ENCODE measurements at places on chromosomes 2 and 18.

DNA sequence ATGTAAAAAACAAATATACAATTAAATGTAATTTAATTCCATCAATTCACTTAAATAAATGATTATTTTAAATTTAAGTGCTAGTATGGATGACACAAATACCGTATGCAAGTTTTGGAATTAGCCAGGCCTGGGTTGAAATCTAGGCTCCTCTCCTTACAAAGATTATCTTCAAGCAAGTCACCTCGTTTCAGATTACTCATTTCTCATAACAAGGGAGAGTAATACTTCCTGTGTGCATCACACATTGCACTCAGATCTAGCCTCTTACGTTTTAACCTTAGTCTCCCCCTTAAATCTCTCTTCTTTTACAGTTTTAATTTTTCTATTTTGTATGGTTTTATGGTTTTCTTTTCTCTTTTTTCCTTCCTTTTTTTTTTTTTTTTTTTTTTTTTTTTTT lies 1475.9 kb upstream of the NXPH2 start:
- no peak for DNase-seq

GRCh38 chr18:52781113-52781512 lies 441.1 kb downstream of the DCC start:
- no peak for DNase-seq

DNA sequence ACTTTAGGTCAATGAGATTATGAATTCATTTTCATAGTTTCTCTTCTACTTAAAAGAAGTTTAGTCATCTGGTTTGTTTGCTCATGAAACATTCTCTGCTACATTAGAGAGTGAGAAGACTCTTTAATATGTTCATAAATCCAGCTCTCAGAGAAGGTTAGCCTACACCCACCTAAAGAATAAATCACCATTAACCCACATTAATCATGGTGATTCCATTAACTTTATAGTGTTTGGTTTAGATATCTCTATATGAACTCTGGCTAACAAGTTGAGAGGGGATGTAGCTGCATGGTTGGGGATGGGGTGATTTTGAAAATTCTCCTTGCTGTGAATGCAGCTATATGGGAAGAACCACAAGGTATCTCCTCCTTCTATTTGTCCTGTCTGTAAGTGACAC lies 10.7 kb downstream of the TFPI start:
- DNase-seq = no peak

GRCh38 chr18:37956902-37957301 lies 391.3 kb upstream of the CELF4 start:
- no peak for DNase-seq

DNA sequence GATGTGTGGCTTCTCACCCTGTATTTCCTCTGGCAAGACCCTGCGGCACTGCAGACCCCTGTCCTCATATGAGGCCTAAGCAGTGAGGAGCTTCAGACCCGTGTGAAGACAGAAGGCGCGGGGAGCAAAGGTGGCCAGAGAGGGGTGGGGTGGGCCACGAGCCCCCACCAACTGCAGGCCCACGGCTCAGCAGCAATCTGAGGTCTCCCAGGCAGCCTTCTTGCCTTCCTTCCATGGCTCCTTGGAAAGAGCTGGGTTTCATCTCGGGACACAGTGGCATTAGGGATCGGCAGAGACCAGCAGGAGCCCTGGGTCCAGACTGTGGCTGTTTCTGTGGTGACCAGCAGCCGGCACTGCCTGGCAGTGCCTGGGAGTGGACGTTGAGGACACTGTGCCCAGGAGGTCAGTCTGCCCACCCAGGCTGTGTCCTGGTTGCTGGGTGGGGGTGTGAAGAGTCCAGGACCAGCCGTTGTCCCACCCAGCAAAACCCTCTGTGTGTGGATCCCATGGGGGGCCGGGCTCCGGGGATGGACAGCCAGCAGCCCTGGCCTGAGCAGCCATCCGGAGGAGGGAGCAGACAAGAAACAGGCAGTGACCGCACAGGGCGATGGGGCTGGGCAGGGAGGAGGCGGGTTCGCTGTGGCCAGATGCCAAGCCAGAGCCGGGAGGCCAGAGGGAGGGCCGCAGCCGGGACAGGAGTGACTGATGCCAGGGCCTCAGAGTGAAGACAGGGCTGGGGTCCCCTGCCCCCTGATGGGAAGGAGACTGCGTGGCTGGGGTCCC lies 73.8 kb downstream of the RRM2 start:
- no peak for DNase-seq

- peak; percentile 100 for DNase-seq
Measured at GRCh38 chr2:25362049-25362433, 20.3 kb upstream of the DNMT3A start.

- DNase-seq = no peak
Measured at GRCh38 chr2:26401739-26402541, at the start of gene DRC1. TSS of gene DRC1 (plus strand) at chr2:26401920. CDS start at chr2:26401990, 70 bp downstream.

GRCh38 chr2:223197046-223197445 lies 145.1 kb downstream of the KCNE4 start:
- DNase-seq = no peak

DNA sequence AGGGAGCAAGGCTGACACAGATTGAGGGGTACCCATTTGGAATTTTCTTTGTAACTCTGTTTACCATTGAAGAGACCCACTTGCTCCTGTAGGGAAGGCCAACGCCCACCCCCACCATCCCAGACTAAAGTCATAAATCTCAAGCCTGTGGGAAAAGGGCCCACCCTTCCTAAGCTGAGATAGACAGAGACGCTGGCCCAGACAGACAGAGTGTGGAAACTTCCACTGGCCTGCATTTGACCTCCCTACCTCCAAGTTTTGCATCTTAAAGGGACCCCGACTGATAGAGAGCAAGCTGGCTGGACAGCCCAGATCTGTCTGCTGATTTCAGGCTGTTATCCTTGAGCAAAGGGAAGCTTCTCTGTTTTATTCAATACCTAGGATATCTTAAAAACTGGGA lies 48.2 kb upstream of the SLC14A2 start:
- no peak for DNase-seq

- DNase-seq = no peak
Measured at GRCh38 chr18:48808476-48808875, 142.3 kb downstream of the SMAD7 start.

- DNase-seq = no peak
Measured at GRCh38 chr2:167851323-167851860, 396.0 kb downstream of the STK39 start.

- DNase-seq = no peak
Measured at GRCh38 chr2:160936044-160936806, 224.0 kb upstream of the TANK start.

DNA sequence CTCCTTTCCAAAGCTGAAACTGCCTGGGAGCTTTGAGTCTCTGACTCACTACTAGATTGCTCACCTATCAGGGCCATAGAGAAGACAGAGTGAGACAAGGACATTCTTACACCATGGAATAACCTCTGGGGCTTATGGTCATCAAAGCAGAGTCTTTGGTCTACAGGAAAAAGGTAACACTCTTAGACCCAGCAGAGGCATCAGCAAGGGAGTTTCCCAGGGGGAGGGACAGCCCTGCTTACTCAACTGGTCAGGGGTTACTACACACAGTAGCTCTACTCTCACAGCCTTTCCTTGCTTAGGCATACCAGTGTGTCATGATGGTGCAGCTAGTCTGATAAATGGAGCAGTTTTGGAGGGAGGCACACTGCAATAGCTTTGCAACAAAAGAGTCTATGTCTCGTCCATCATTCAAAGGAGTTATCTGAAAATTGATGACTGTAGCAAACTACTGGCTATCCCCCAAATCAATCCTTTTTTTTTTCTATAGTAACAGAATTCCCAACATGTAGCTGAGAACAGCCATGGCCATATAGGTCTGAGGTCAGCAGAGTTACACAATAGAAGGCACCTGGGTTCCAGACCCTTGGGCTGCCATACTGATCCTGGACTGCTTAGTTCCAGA lies 22.4 kb upstream of the CD28 start:
- no peak for DNase-seq

DNA sequence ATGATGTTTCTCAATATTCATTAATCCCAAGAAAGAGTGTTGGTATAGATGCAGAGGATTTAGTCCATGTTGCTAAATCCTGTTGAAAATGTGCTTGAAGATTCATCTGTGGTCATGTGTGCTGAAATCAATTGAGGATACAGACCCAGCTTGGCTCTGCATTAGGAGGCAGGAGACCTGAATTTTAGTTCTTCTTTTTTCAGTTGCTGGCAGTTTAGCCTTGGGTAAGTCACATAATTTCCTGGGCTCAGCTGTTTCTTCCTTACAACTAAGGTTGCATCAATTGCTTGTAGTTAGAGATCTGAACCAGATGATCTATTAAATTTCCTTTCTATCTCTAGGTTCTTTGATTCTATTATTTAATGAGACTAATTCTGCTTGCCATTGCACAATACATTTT lies 54.4 kb downstream of the SETBP1 start:
- DNase-seq = no peak

DNA sequence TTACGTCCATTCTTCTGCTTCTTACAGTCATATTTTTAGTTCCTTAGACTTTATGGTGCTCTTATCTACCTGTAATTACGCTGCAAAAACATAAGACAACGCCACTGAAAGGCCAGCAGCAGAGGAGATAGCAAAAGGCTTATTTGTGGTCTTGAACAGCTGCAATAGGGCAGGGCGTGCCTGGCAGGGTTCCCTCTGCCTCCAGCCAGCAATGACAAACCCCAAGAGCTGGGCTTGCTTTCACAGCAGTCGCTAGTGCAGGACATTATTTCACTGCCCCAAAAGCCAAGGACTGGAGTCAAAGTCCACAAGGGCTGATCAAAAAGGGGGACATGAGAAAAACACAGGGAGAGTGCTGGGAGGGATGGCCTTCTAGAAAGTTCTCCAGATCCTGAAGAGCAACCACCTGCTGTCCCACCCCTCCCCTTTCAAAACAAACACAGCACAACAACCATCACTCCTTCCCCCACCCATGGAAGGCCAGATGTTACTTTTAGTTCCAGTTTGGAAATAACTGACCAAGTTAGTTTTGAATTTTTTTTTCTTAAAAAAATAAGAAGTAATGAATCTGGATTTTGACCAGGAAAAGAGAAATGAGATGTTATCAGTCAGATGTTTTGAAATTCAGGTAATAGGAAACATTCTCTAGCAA lies 127.8 kb downstream of the RBMS1 start:
- DNase-seq = no peak

DNA sequence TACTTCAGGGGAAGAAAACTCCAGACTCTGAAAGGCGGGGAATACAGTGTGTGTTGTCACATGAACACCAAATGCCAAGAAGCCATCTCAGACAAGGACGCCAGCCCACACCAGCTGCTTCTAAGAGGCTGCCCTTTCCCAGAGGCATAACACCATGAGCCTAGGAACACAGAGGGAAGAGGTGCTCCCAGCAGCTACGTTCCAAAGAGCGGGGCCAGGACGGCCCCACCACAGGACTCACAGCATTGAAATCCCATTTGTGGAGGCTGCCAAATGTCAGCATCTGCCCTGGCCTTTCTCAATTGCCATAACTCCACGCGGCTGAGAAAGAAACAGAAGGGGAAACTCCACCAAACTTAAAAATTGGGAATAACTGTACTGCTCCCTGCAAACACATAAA lies 20.1 kb upstream of the ID2 start:
- DNase-seq = no peak

DNA sequence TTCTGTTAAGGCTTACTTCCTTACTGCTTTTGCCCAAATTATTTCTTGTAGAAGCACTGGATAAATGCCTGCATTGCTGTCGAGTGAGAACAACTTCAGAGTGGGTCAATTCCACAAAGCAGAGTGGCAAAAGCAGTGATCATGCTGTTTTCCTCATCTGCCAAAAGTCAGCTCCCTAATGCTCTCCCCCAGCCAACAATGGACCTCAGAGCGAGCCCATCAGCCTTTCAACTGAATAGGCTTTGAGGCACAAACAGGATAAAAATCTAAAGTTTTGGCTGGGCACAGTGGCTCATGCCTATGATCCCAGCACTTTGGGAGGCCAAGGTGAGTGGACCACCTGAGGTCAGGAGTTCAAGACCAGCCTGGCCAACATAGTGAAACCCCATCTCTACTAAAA lies 222.7 kb downstream of the TCF4 start:
- DNase-seq = no peak

DNA sequence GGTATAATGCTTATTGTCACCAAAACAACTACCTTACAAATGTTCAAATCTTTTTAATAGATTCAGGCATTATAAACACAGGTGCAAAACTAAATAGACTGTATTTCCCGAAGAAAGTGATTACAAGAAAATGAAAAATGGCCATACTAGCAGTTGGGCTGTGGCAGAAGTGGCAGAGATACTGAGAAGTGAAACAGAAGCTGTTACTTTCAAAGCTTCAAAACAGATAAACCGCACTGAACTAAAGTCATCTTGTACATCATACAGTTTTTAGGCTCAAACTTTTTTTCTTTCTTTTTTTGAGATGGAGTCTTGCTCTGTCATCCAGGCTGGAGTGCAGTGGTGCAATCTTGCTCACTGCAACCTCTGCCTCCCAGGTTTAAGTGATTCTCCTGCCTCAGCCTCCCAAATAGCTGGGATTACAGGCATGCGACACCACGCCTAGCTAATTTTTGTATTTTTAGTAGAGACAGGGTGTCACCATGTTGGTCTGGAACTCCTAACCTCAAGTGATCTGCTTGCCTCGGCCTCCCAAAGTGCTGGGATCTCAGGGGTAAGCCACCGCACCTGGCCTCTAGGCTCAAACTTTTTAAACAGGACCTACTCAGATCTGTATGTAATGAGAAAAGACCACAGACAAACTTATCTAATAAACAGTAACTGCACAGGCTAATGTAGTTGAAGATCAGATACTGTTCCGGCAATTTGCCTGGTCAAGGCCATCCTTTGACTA lies 77.9 kb upstream of the SATB2 start:
- no peak for DNase-seq

DNA sequence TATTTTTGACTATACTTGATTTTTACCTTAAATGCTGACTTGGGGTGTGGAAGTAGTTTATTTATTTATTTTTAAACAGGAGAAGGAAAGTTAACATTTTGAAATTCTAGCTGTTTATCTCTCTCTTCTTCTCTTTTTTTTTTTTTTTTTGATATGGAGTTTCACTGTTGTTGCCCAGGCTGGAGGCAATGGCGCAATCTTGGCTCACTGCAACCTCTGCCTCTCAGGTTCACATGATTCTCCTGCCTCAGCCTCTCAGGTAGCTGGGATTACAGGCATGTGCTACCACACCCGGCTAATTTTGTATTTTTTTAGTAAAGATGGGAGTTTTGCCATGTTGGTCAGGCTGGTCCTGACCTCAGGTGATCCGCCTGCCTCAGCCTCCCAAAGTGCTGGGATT lies 11.1 kb downstream of the WDR43 start:
- DNase-seq = no peak

DNA sequence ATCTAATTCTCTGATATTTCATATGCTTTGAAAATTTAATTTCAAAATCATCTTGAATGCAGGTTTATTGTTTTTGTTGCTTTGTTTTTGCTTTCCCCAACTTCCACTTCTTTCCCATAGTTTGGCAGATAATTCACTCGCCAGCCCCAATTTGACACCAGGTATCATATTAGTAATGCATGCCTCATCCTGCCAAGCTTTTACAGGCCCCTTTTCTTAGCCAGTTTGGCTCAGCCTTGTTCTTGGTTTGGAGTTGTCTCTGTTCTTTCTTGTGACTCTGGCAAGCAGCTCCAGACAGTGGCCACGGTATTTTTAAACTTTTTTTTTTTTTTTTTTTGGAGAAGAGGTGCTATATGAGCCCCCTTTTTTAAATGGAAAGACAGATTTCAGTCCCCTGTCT lies 65.3 kb downstream of the PMS1 start:
- no peak for DNase-seq
